Peyer's patch (tissue), 4 donors: ENCODE measurements at places on chromosomes 6 and 20. TPM values are rescaled to one million over a fixed set of nuclear protein-coding genes. Genes with fewer than 3 reads are reported as not detected.

DNA sequence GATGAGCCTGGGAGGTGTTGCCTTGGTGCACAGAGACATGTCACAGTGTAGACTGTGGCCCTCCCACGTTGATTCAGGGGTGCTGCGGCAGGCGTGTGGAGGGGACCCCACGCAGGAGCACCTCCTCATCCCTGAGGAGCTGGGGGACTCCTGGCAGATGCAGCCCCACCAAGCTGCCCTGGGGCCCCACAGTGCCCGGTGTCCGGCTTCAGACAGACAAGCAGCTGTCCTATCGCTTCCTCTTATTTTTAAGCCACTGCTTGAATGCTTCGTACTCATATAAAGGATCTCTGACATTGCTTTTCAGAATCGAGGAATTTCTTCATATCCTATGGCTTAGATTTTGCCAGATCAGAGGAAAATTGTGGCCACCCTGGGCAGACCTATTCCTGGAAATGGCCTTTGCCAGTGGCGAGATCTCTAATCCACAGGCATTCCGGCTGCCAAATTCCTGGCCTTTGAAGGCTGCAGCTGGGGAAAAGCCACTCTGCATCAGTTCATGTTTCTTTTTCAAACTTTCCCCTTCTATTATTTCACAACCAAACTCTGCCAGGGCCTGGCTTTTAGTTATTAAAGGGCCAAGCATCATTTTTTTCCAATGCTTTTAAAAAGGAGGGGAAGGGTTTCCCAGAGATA, 337.0 kb downstream of the THBS2 start:
- DNase-seq, result no peak

DNA sequence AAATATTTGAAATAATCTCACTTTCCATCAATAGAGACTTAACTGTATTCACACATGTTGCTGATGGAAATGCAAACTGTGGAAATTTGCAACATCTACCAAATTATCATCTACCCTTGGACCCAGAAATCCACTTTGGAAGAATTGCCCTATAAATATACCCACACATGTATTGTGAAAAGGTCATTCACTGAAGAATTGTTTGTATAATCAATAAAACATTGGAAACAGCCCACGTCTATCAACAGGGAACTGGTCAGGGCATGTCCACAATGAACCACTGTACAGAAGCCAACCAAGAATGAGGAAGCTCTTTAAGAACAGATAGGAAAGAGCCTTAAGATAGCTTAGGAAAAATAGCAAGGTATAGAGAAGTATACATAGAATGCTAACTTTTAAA, 36.2 kb downstream of the PXDC1 start:
- DNase-seq, result no peak

Gene CST2
- not detected for total RNA-seq

Gene C20orf144
- not detected for total RNA-seq

- no peak for DNase-seq
These were observed 10.3 kb upstream of the RAD21L1 start for GRCh38 chr20:1215386-1216170.

DNA sequence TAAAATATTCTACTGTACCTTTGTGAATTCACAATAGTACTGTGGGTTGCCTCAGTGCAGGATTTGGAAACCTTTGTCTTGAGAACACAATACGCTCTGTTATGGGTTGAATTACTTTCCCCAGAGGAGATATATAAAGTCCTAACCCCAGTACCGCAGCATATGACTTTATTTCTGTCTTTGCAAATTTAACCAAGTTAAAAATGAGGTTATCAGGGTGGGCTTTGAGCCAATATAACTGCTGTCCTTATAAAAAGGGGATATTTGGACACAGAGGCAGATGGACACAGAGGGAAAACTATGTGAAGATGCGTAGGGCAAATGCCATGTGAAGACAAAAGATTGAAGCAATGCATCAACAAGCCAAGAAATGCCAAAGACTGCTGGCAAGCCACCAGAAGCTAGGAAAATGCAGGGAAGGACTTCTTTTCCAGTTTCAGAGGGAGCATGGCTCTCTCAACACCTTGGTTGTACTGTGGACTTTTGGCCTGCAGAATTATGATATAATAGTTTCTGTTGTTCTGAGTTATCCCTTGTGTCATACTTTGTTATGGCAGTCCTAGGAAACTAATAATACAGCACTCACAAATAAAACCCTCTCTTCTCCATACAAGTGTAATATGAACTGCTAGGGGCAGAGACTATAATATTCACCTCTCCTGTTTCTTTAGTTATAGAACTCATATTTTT, 292.6 kb upstream of the SPTLC3 start:
- no peak for DNase-seq

DNA sequence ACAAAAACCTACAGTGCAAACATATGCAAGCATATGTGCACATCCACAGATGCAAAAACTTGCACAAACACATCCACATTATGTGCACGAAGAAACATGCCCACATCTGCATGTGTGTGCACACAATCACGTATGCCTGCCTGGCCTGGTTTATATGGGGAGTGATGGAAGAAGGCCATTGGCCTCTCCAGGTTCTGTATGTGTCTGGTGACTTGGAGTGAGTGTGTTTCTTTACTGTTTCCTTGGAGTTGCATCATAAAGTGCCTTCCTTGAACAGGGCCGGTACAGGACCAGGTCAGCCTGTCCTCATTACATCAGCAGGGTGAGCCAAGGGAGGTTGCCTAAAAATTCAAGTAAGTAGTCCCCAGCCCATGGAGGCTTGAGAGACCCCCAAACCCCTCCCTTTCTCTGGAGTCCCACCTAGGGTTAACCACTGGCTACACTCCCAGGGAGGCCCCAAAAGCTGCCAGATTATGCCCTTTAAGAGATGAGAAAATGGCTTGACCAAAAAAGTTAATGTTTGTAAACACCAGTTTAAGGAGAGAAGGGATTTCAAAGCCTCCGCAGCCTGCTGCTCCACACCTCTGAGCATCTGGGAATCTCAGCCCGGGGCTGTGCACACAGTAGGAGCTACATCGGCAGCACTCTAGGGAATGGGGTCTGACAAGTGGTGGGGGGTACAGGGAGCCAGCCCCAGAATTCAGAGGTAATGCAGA, 140.8 kb downstream of the VEGFA start:
- no peak for DNase-seq

Gene DNMT3B
- 0.85 TPM for total RNA-seq

GRCh38 chr20:6024768-6025167, 29.1 kb downstream of the LRRN4 start:
- no peak for DNase-seq

Gene SH3BGRL2
- 54.5 TPM for total RNA-seq

DNA sequence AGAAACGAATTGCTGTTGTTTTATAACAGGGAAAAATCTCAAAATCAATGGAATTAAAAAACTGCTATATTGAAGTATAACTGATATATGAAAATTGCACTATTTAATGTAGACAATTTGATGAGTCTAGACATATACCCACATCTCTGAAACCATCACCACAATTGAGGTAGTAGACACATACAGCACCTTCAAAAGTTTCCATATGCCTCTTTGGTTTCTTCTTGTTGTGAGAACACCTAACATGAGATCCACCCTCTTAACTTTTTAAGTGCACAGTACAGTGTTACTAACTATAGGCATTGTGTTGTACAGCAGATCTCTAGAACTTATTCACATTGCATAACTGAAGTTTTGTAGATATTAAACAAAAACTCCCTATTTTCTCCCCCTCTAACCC, 14.0 kb upstream of the SLC17A5 start:
- DNase-seq, result no peak

GRCh38 chr6:46996860-46997641, 45.1 kb downstream of the ADGRF1 start:
- DNase-seq, result no peak

GRCh38 chr6:42627044-42627443, 63.2 kb downstream of the UBR2 start:
- DNase-seq, result no peak

- no peak for DNase-seq
These were observed 20.1 kb downstream of the HECA start for GRCh38 chr6:139154881-139155547.

Gene TREML1
- not detected for total RNA-seq

Gene FAM217A
- total RNA-seq, result not detected

Gene FARS2
- 9.5 TPM for total RNA-seq

- peak; percentile 53 for DNase-seq
These were observed 290.3 kb upstream of the STXBP5 start for GRCh38 chr6:146913842-146914488.

DNA sequence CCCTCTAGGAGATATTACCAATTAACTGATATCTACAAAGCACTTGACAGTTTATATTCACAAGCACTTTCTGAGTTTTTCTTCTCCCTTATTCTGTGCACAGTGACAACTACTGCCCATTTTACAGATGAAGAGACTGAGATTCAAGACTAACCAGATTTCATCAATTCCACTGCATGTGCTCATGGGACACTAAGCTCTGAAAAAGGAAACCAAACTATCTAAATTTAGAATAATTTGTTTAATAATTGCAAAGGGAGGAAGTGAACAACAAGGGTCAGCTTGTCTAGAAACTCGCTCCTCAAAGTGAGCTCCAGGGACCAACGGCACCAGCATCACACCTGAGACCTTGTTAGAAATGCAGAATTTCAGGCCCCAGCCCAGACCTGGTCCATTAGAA, 50.8 kb upstream of the MYLIP start:
- no peak for DNase-seq
